ENCODE measurements at places on chromosomes 7 and 10.

- DNase-seq = peak; percentile 54
These were observed 368.9 kb downstream of the SORCS1 start for GRCh38 chr10:106795619-106796018.

- no peak for DNase-seq
These were observed 457.4 kb upstream of the GALNT17 start for GRCh38 chr7:70674571-70675010.

- DNase-seq = no peak
These were observed 414.2 kb upstream of the GALNT17 start for GRCh38 chr7:70717553-70718329.

DNA sequence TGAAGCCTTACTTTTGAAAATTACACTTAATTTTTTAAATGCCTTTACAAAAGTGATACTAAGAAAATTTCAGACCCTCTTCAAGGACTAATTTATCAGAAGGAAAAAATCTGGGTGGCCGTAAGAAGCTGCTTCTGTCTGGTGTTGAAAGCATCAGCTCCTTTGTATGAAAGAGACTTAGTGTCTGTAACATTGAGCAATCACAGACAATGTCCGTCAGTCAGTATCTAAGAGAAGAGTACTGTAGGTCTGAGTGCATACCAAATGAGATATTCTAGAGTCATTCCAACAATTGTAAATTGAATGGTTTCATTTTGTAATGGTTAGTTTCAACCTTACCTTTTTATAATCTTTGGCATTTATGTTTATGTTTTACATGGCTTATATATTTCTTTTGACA lies 11.1 kb upstream of the MDFIC start:
- no peak for DNase-seq

DNA sequence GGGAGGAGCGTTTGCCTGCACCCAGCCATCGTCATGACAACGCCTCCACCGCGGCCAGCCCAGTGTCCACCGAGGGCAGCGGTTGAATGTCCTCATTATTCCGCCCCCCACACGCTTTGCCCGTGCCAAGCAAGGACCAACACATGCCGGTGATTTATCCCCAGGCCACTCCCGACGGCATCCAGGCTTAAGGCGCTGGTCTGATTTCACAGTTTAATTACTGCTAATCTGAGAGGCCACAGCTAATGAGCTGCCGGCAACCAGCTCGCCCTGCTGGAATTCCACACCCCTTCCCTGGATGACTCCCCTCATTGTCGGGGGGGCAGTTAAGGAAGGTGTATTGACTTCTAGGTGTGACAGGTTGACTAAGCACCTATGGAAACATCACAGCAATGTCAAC lies 432.3 kb downstream of the DNAJB6 start:
- DNase-seq = no peak

DNA sequence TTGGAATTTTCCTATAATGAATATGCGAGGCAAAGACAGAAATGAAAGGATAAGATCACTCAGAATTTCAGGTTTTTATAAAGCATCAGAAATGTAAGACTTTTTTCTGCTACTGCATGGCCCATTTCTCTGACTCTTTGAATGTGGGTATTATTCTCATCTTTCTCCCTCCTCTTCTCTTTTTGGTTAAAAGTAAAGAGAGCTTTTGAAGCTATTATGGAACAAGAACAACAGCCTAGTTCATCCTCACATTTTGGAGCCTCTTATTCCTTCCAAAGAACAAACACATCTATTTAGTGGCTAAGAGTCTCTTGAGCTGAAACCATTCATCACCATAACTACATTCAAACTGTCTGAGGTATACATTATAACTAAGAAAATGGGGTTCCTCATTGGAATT lies 19.4 kb upstream of the ATRNL1 start:
- no peak for DNase-seq

DNA sequence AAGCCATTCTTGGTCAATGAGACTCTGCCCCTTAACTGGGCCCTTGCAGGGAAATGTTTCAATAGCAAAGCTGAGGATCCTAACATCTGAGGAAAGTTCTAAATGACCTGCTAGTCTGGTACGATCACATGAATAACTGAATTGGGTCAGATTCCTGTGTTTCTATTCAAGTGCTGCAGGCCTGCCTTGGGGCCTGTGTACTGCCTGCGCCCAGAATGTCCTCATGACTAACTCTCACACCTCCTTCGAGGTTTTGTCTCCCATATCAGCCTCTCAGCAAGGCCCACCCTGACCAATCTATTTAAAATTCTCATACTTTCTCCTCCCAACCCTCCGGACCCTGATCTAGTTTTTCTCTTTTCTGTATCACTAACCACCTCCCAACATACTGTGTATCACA lies 4.4 kb downstream of the JAZF1 start:
- DNase-seq = no peak

DNA sequence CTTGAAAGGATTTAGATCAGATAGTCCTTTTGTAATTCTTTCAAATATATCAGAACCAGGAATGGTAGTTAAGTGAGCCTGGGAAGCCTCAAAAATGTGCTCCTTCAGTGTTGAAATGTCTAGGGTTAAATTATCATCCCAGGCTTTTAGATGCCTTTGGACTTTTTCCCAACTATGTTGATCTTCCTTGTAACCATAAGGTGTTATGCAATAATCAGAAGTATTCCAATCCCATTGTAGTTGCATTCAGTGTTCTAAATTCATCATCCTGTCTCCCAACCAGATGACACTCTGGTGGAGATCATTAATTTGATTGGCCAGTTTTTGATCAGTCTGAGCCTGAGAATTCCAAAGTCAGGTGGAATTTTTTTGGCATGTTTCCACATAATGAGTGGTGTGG lies 35.1 kb upstream of the AKR1C2 start:
- no peak for DNase-seq

DNA sequence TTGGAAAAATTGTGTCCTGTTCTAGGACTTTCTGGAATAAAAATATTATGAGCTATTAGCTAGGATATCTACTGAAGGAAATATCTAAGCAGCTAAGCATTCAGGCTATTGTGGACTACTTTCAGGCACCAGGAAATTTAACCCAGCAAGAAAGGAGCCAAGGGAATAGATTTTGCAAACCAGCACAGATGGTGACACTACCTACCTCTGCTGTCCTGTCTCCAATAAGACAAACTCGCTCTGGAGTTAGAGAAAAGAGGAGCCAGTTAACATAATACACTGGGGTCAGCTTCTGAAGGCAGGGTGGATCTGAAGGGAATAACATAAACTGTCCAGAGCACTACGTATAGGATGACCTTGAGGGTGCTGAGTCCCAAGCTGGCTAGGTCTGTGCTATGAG lies 223.7 kb upstream of the PRSS58 start:
- DNase-seq = no peak

DNA sequence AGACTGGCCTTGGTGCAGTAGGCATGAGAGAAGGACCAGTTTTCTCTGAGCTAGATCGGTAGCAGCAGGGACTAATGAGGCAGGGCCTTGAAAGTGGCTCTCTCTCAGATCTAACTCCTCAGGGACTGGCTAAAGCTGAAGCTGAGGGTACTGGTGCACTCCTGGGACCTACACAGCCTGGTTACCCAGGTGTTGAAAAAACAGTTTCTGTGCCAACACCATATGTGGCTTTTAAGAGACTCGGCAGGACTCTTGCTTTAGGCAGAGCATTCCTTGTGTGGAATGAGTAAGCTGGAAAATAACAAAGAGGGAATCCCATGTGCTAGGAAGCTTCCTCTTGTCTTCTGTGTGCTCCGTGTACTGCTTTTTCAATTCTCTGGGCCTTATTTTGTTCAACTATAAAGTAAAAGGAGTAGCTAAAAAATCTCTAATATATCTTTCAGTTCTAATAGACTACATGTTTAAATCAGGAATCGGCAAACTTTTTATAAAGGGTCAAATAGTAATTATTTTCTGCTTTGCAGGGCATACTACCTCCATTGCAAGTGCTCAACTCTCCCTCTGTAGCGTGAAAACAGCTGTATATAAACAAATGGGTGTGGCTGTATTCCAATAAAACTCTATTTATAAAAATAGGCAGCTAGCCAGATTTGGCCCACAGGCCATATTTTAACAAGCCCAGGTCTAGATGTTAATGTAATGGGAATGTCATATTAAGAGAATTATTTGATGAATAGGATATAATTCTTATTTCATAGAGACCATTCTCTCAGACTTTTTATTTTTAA lies 186.1 kb upstream of the KAT6B start:
- no peak for DNase-seq

- no peak for DNase-seq
These were observed 1.1 kb downstream of the SFMBT2 start for GRCh38 chr10:7409732-7410168.

DNA sequence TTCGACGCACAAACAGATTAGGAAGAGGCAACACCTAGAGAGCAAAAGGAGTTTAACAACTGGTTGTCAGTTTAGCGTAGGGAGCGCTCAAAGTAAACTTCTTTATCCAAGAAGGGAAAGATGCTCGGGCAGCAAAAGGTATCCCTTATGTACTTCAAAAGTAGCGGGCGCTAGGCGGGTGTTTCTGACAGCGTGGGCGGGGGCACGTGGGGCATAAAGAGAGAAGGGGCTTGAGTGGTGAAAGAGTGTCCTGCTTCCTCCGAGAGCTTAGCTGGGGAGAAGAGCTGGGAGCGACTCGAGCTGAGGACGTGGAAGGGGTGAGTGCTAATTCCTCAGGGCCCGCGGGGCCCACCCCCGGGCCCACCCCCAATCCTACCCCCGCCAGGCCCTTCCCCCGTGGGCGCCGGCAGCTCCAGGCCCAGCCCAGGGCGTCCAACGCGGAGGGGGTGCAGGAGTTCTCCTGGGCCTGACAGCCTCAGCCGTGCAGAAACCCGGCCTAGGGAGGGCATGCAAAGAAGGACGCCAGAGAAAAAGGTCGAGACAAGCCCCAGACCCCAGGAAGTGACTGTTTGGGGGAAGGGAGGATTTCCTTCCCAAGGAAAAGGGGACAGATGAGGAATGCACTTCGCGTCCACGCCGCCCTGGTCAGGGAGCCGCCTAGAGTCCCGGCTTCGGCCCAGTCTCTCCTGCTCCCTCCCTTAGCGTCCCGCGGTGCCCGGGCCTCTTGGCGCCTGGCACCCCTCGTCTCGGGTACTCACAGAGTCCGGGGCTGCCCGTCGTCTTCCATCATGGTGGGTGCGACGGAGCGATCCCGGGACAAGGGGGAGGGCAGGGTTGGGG lies 868 bp downstream of the TIAL1 start:
- DNase-seq = peak; percentile 38

- no peak for DNase-seq
These were observed 79.6 kb downstream of the INPP5A start for GRCh38 chr10:132616996-132617736.

- DNase-seq = no peak
These were observed 116.2 kb downstream of the PARP12 start for GRCh38 chr7:139946533-139946932.

DNA sequence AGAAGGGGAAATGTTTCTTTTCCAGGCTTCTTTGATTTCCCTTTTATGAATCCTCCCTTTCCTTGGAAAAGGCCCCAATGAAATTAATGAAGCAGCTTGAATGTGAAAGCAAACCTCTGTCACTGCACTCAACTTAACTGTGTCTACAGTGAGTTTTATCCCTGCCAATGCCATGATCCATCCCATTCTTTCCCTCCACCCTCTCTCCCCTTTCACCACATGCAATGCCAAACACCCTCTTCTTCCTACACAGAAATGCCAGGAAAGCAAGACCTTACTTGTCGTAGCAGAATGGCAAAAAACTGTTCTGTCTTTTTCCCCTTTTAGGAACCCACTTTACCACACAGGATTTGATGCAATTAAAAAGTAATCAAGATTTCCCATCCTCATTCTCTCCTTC lies 47.3 kb upstream of the TRIL start:
- no peak for DNase-seq

GRCh38 chr10:98383869-98384268 lies 31.1 kb downstream of the PYROXD2 start:
- no peak for DNase-seq

DNA sequence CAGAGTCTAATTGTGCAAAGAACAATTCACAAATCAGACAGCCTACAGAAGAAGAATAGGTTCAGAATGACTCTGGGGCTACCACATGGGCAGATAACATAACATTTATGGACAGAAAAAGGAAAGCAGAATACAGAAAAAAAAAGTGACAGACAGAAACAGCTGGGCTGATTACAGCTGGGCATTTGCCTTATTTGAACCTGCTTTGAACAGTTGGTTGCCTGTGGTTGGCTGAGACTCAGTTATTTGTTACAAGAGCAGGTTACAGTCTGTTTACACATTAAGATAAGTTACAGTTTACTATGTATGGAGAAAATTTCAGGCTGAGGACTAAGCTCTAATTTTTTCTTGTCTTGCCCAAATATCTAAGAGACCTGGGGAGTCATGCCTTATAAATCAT lies 327.2 kb downstream of the GALNT17 start:
- DNase-seq = no peak

DNA sequence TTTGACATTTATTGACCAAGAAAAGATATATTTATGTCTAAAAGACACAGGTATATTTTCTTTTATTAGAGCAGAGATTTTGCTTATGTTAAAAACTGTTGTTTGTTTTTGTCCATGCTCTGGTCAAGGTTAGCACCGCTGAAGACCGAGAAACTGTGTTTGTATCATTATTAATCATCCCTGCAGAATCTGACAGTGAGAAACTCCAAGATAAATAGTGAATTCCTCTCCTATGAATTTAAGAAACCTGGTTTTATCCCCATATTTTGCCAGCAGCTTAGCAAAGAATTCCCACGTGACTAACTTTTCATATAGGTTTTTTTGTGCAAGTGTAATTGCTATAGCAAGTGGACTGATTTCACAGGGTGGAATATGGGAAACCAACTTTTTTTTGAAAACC lies 77.6 kb downstream of the FRMD4A start:
- DNase-seq = no peak

DNA sequence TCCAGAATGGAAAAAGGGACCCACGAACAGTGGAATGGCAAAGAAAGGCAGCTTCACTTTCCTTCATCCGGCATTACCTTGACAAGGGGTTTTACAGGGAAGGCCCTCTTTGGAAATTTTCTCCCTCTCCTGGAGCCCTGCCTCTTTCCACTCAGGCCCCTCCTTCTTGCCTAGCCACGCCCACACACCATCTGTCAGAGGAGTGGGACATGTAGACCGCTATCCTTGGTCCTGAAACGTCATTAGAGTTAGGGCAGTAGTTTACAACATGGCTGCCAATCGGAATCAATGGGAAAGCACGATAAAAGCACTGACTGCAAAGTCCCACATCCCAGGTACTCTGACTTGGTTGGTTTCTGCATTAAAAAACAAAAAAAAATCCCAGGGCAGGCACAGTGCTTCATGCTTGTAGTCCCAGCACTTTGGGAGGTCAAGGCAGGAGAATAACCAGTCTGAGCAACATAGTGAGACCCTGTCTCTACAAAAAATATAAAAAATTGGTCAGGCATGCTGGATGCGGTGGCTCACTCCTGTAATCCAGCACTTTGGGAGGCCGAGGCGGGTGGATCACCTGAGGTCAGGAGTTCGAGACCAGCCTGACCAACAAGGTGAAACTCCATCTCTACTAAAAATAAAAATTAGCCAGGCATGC lies 96.4 kb downstream of the MARCHF5 start:
- DNase-seq = no peak

- no peak for DNase-seq
These were observed 12.9 kb upstream of the ABCA13 start for GRCh38 chr7:48158404-48158803.

- no peak for DNase-seq
These were observed 156.2 kb downstream of the LRRC4 start for GRCh38 chr7:127874951-127875608.

All from uterus (tissue), 4 donors.